T-helper 22 cell (primary cell): ENCODE measurements at places on chromosomes 5 and 9.

- no peak for DNase-seq
These were observed 525.6 kb downstream of the PDE4D start for GRCh38 chr5:59367791-59368394.

DNA sequence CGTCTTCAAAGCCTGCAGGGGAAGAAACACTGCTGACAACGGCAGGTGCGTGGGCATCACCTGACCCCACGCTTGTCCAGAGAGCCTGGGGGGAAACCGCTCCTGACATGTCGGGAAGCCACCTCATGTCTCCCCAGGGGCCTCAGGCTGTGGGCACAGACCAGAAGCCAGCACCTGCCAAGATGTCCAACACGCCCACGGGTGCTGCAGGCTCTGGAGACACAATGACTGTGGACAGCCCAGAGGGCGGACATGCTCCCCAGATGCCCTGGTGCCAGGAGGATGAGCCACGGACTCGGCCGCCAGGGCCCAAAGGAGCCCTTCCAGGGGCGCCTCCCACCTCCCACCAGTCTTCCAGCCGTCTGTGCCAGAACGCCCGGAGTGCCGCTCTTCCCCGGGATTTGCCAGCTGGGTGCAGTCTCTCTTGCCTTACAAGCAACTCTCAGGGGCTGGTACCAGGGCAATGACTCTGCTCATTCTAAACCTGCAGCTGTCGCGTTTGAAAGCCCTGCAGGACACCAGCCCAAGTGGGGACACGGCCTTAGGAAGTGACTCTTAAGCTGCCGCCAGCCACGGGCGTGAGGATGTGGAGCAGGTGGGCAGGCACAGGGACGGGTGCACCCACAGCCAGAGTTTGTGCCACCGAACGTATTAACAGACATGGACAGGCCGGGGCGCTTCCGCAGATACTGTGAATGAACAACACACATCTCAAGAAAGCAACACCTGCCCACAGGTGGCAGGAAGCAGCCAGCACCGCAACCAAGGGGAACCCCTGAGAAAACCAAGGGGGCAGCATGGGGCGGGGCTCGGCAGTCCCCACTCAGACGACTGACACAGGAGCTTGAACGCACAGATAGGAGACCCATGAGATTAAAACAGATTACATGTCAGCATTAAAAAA, 6.8 kb upstream of the LHX3 start:
- no peak for DNase-seq

DNA sequence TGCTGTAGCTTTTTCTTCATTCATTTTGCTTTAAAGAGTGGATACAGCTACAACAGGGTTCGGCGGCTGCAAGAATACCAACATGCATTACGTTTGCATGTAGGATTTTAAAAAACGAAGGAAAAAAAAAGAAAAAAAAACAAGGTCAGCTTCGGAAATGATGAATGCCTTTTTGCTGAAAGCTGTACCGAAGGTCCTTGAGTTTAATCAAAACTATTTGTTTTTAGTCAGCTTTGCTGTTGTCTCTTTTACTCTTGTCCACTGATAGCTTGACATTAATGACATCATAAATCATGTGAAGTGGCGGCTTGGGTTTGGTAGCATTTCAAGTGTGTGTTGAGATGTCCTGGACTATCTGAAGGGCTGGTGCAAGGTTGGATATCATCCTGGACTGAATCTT, 779.1 kb downstream of the NR2F1-AS1 start:
- DNase-seq = no peak

DNA sequence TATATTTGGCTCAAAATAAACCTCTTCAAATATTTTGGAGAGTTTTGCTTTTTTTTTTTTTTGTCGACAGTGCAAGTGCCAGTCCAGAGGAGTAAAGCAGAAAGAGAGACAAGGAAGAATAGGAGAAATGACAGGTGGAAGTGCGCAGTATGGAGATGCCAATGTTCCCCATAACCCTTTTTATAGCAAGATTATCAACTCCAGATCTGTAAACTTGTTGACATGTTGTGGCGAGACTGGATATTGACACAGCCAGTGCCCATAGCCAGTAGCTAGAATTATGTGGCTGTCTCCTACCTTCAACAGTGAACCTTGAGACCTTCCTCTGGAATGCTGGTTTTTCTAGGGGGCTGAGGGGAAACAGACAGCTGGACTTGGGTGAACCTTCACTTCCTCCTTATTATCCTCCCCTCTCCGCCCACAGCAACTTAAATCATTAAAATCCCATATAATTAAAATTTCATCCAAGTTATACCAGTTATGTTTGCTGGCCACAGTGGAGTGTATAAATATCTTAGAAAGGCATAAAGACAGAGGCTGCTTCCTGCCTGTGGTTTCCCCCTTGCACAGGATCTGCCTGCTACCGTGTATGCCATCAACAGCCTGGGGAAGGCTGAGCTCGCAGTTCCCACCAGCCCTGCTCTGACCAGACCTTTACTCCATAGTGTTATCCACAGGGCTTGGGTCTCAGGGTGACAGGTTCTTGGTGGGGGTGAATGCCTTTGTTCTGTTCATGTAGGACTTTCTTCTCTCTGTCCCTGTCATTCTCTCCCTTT, 112.3 kb upstream of the ANKH start:
- no peak for DNase-seq

DNA sequence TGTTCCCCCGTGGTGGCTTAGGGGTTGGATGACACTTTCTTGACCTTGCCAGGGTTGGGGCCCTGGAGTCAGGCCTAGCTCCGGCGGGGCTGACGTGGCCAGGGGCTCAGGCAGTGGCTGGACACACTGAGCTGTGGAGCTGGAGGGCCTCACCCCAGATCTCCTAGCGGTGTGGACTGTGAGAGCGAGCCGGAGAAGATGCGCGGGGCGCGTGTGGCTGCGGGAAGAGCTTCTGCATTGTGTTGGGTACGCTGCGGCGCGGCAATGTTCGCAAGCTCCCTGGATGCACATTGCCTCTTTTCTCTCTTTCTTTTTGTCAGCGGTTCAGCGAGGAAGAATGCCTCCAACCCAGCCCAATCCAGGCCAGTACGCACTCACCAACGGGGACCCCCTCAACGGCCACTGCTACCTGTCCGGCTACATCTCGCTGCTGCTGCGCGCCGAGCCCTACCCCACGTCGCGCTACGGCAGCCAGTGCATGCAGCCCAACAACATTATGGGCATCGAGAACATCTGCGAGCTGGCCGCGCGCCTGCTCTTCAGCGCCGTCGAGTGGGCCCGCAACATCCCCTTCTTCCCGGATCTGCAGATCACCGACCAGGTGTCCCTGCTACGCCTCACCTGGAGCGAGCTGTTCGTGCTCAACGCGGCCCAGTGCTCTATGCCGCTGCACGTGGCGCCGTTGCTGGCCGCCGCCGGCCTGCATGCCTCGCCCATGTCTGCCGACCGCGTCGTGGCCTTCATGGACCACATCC, 4.8 kb downstream of the NR2F1 start:
- no peak for DNase-seq

- DNase-seq = no peak
These were observed 465.7 kb downstream of the DIRAS2 start for GRCh38 chr9:90176901-90177300.

- no peak for DNase-seq
These were observed 41.3 kb upstream of the ORM1 start for GRCh38 chr9:114281473-114282103.

- no peak for DNase-seq
These were observed 491 bp upstream of the CTSL start for GRCh38 chr9:87725356-87725899.

GRCh38 chr9:136675477-136676296, 11.6 kb downstream of the AGPAT2 start:
- DNase-seq = no peak

DNA sequence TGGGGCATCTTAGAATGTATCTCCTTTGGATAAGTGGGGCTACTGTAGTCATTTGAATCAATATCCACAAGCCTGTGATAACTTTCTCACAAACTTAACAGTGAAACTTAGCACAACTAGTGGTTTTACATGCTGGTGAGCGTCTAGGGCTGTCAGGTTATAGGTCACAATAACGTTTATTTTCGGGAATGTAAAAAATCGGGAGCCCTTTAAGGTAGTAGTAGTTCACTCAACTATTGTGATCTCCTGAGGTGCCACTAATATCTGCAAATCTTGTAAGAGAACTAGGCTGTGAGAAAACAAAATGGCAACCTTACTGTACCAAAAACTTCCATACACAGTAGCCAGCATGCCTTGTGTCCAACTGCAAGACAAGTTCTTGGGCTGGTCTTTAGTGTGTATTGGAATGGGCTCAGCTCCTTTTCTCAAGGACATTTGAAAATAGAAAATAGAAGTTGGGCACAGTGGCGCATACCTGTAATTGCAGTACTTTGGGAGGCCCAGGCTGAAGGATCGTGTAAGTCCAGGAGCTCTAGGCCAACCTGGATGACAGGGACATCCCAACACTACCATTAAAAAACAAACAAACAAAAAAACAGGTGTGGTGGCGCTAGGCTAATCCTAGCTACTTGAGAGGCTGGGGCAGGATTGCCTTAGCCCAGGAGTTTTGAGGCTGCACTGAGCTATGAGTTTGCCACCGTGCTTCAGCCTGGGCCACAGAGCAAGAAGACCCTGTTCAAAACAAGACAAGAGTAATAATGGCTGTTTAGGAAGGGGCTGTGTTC, 5.2 kb upstream of the PKN3 start:
- no peak for DNase-seq

DNA sequence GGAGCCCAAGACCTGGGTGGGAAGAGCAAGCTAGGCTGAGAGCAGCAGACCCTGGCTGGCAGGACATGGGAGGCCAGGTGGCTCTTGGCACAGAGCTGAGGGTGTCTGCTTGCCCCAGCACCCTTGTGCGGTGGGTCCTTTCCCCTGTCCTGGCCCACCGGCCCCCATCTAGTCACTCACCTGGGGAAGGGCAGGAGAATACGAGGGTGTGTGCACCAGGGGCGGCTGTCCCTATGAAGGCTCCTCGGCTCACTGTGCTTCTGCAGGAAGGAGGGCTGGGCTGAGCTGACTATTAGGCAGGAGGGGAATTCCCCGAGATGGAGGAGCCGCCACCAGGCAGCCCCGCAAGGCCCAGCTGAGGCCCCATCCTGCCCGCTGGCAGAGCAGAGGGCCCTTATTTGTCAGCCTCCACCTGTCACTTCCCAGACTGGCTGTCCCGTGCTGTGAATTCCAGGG, 6.1 kb upstream of the TNIP1 start:
- peak; percentile 67 for DNase-seq

DNA sequence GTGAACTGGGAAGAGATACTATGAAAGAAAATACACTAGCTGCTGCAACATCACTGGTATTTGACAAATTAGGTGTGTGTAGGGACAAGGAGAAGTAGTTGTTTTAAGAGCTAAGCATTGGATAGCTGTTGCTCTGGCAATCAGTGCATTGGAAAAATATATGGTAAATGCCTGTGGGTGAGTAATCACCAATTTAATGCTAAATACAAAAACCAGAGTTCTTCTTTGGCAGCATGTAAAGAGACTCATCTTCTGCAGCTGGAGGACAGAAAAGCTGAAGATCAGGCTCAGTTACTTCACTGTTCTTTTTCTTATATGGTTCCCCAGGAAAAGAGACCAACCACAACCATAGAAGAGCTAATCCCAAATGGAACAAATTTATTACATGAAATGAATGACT, 201.8 kb upstream of the MPDZ start:
- DNase-seq = no peak

DNA sequence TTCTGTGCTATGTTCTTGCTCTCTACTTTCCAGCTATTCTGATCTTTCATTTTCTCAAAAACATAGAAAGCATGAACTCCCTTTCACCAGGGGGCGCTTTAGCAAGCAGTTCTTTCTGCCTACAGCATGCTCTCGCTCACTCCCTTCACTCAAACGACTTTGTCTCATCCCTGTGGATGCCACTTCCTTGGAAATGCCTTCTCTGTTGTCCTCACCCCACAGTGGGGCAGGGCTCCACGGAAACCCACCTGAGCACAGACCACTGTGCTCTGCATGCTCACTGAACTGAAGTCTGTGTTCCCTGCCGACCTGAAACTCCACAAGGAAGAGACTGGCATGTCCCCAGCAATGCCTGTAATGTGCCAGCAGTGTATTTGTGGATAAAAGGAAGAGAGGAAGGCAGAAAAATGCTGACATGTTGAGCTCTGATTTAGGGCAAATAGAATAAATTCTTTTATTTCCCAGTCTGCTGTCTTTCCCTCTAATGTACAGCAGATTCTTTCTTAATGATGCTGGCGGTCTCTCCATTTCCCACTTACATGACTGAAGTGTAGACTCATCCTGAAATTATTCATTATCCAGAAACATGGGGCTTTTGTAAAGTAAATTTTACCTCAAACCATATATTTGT, 4.9 kb upstream of the ROR2 start:
- DNase-seq = no peak

DNA sequence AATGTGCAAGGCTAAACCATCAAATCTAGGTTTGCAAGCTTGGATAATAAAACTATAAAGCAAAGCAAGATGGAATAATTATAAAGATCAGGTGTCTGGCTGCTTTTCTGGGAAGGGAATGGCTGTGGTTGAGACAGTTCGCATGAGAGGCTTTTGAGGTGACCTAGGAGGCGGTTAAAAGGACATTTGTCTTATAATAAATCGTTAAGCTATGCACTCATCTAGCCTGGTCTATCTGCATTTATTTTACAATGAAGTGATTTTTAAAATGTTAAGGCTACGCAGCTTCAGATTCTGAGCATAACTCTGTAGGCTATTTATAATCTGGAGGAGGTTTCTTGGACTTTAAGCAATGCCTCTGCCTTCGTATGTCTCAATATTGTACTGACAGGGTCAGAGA, 29.4 kb upstream of the MAN2A1 start:
- no peak for DNase-seq

DNA sequence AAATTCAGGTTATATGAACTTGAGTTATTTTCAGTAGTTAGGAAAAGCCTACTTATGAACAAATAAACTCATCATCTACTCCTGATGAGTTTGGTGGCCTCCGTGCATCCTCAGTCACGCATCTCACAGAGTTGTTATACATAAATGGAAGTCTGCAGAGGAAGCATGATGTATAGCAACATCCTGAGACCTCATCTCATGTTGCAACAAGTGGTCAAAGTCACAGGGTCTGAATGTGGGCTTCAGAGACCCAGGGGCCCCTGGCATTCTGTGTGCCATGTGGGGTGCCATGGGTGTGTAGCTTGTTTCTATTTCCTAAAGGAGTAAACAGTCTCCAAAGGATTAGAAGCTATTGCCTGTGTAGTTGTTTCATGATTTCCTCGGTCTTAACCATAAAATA, 216.5 kb downstream of the IRX2 start:
- DNase-seq = no peak

- no peak for DNase-seq
These were observed 172.3 kb downstream of the SEMA5A start for GRCh38 chr5:9373571-9373970.

GRCh38 chr9:71349218-71349617, 227.8 kb upstream of the TRPM3 start:
- no peak for DNase-seq
